ENCODE measurements at places on chromosomes 5 and 9.

DNA sequence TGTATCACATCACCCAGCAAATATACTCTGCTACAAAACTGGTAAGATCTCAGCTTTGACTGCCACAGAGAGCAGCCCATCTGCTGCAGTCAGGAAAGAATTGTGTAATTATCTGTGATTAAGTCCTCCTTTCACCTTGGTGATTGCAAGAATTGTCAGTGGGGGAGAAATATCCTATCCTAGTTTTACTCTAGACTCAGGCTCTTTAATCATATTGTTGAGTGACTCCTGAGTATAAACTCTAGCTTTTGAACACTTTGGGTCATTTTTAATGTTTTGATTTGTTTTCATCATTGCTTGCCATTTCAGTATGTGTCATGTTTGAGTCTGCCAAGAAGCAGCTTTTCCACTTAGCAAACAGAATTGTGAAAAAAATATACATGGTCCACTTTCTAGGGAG is 32.1 kb downstream of the VCAN start:
- no peak for DNase-seq

DNA sequence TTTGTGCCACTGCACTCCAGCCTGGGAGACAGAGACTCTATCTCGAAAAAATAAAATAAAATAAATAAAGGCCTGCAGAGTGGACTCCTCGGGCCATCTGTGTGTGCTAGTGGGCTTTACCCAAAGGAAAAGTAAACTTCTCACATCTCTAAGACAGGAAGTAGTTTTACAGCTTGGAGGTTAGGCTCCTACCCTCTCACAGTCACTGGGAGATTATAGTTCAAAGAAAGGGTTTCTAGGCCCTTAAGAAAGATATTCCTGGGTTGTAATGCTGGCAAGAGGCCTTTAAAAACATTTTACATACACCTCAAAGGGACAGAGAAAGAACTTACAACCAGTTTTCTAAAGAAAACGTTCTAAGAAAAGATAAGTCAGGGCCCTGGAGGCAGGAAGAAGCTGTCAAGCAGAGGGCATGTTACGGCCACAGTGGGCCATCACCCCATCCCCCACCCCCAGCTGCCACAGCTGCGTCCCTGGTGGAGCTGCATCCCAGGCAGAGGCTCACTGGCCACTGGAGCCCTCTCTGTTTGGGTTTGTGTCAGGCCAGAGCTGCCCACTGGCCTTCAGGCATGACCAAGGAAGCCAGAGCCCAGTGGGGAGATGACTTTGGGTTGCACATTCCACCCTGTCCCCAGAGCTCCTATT is 78.1 kb upstream of the CDK20 start:
- DNase-seq, result no peak

- peak; percentile 58 for DNase-seq
Measured at GRCh38 chr5:62273687-62274086, 32.3 kb upstream of the KIF2A start.

GRCh38 chr9:90477535-90477934 is 165.1 kb downstream of the DIRAS2 start:
- DNase-seq, result no peak

DNA sequence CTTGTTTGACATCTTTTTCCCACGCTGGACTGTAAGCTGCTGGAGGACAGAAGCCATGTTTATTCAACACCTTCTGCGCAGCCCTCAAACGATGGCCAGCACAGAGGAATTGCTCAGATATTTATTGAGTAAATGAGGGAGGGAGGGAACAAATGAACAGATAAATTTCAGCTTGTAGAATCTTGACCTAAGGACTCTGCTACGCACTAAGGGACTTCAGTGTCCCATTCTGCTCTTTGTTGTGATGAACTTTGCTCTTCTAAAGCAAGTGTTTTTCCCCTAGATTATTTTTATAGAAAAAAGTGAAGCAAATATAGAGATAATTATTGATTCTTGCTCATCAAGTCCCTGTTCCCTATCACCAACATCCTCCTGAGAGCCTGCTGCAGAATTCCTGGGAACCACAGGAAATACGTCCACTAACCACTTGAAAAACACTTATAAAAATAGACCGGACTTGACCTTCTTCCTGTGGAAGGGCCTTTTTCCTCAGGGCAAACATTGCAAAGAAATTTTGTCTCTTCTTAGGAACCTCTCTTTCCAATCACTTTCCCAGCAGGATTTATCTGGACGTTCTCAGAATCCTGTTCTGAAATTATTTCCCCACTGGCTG is 54.9 kb downstream of the FGF1 start:
- DNase-seq, result no peak

DNA sequence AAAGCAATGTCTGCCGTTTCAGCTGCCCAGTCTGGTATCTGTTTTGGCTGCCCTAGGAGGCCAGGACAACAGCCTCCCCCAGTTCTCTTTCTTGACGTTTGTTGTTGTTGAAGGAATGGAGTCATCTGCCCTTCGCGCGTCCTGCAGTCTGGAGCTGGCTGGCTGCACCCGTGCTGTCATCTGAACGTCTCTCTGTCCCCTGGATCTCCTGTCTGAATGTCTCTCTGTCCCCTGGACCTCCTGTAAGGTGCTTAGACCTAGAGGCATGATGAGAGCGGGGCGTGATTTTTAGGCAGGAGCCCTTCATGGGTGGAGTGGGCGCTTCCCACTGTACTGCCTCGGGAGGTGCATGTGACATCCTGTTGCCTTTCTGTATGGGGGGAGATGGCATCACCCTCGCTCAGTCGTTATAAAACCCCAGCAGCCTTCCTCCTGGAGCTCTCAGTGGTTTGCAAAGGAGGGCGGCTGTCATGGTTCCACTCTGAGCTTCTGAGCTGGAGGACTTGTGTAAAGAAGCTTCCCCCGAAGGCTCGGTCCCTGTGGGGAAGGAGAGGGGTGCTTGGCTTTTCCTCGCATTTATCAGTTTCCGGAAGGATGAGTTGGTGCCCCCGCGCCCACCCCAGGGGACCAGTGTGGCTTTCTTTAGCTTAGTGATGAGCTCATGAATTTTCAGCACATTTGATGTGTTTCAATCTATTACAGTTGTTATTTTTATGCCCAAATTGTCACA is 49.8 kb upstream of the OLFM1 start:
- no peak for DNase-seq

All from globus pallidus (tissue), 1 donor.